ENCODE measurements at places on chromosomes 5 and 9.
A peak's percentile ranks its signal among the peaks of the same experiment; 100 is the strongest.

DNA sequence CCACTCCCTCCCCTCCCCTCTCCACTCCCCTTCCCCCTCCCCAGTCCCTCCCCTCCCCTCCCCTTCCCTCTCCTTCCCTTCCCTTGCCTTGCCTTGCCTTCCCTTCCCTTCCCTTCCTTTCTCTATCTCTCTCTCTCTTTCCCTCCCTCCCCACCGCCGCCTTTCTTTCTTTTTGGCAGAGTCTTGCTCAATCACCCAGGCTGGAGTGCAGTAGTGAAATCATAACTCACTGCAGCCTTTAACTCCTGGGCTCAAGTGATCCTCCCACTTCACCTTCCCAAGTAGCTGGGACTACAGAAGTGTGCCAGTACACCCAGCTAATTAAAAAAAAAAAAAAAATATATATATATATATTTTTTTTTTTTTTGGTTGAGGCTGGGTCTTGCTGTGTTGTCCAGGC lies 45.5 kb downstream of the IL31RA start:
- DNase-seq = no peak

DNA sequence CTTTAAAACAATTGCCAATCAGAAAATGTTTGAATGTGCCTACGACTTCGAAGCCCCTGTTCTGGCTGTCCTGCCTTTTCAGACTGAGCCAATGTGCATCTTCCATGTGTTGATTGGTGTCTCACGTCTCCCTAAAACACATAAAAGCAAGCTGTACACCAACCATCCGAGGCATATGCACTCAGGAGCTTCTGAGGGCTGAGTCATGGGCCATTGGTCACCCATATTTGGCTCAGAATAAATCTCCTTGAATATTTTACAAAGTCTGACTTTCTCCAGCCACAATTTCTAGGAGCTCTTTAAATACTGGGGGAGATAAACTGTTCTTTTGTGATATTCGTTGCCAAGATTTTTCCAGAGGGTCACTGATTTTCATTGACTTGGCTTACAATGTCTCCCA lies 53.9 kb downstream of the C9orf57 start:
- DNase-seq = no peak

DNA sequence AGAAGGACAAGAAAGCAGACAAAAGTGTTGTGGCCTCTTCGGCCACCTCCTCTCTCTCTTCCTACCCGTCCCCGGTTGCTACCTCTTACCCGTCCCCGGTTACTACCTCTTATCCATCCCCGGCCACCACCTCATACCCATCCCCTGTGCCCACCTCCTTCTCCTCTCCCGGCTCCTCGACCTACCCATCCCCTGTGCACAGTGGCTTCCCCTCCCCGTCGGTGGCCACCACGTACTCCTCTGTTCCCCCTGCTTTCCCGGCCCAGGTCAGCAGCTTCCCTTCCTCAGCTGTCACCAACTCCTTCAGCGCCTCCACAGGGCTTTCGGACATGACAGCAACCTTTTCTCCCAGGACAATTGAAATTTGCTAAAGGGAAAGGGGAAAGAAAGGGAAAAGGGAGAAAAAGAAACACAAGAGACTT lies 2.4 kb downstream of the EGR1 start:
- DNase-seq = no peak

DNA sequence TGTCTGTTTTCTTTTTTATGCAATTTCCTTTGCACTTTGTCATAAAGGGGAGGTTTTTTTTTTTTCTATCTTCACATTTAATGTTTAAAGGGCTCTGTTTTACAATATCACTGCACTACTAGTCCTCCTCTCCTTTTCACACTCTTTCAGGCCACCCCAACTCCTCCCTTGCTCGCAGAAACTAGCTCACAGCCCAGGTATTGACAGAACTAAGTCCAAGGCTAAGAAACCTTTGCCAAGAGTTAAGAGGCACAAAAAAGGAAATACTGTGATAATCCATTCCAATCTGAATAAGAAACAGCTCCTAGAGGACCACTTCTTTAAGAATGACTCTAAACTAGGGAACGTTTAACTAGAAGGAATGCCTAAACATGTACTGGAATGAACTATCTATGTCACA lies 1.1 kb upstream of the FGF10 start:
- DNase-seq = no peak

DNA sequence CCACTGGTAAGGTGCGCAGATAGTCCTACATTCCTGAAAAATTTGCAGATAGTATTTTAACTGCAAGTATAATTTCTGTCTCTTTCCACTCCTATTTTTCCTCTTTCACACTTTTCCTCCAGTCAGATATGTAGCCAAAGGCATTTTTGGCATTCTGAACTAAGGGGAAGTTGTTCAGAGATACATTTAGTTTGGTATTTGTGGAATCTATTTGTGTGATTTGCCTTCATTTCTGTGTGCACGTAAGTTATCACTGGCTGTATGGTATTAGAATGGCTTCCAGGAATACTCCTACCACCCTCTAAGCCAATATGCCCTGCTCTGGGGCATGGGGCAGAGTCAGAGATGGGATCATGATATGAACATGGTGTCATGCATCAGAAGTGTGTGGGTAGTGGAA lies 45.8 kb upstream of the GRAMD2B start:
- DNase-seq = no peak

- DNase-seq = peak; percentile 66
These were observed 1.4 kb downstream of the MARCHF3 start for GRCh38 chr5:127028822-127029457.

DNA sequence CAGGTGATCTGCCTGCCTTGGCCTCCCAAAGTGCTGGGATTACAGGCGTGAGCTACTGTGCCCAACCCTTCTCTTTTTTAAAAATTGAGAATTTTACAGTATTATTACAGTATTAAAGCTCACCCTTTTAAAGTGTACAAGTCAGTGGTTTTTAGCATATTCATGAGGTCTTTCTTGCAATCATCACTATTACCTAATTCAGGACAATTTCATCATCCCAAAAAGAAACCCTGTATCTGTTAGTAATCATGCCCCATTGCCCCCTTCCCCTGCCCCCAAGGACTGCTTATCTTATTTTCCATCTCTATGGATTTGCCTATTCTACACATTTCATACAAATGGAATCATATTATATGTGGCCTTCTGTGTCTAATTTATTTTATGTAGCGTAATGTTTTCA lies 22.6 kb upstream of the MEGF9 start:
- DNase-seq = no peak

GRCh38 chr9:132154863-132155567 lies 6.8 kb upstream of the NTNG2 start:
- DNase-seq = no peak

GRCh38 chr9:76618762-76619161 lies 145.5 kb upstream of the PCA3 start:
- DNase-seq = no peak

GRCh38 chr5:75214928-75215327 lies 21.8 kb downstream of the ANKRD31 start:
- no peak for DNase-seq

- no peak for DNase-seq
These were observed 124.4 kb upstream of the MSX2 start for GRCh38 chr5:174599992-174600391.

DNA sequence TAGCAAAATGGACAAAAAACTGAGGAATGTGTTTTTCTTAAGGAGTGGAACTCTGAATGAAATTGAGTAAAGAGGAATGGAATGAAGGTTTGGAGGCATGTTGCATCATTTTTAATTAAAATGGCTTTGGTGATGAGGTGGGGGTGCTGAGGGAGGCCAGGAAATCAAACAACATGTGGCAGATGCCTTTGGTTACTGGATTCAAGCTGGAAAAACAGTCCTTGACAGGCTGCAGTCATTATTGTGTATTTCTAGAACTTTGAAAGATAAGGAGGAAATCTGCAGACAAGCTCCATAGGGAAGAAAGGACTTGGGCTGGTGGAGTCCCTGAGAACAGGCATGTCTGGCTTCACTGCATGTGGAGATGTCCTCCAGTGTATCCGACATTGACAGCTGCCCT lies 203.5 kb upstream of the HAPLN1 start:
- no peak for DNase-seq

DNA sequence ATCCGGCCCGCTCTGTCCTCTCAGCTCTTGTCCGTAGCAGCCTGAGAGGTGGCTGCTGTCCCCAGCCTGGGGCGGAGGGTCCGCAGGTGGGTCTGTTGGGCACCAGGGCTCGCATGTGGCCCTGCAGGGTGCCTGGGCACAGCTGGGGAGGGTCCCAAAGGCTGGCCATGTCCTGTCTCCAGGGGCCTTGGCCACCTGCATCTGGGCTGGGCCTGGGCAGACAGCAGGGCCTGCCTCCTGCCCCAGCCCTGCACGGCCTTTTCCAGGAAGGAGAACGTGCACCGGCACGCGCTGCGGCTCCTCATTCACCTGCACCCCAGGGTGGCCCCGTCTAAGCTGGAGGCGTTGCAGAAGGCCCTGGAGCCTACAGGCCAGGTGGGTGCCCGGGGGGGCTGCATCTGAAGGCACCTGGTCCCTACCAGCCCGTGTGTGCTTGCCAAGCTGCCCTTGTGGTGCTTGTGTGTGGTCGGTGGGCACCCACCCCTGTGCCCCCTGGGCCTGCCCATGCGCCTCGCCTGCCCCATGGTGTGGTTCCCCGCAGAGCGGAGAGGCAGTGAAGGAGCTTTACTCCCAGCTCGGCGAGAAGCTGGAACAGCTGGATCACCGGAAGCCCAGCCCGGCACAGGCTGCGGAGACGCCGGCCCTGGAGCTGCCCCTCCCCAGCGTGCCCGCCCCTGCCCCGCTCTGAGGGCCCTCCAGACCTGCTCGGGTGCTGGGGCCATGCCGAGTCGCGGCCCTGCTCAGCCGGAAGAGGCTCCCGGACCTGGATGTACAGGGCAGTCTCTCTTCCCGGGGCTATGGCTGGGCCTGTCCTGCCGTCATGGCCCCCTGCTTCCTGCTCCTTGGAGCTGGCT lies 5.1 kb upstream of the TOR4A start:
- peak; percentile 41 for DNase-seq

GRCh38 chr5:126858441-126858840 lies 81.5 kb downstream of the LMNB1 start:
- DNase-seq = no peak

DNA sequence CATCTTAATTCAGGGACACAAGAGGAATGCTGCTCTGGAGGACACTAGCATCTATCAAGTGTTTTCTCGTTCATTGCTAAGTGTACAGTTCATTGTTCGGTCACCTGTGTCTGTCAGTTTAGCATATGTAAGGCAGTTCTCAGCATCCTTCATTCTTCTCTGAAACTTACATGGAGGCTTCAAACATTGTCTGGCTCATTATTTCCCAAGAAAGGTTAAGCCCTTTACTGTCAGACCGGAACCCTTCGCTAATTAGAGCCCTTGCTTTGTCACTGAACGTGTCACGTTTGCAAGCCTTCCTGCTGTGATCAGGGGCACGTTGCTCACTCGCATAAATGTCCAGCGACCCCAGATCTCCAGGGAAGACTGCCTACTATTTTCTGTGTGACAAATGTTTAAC lies 62.3 kb upstream of the RIOK2 start:
- DNase-seq = no peak

DNA sequence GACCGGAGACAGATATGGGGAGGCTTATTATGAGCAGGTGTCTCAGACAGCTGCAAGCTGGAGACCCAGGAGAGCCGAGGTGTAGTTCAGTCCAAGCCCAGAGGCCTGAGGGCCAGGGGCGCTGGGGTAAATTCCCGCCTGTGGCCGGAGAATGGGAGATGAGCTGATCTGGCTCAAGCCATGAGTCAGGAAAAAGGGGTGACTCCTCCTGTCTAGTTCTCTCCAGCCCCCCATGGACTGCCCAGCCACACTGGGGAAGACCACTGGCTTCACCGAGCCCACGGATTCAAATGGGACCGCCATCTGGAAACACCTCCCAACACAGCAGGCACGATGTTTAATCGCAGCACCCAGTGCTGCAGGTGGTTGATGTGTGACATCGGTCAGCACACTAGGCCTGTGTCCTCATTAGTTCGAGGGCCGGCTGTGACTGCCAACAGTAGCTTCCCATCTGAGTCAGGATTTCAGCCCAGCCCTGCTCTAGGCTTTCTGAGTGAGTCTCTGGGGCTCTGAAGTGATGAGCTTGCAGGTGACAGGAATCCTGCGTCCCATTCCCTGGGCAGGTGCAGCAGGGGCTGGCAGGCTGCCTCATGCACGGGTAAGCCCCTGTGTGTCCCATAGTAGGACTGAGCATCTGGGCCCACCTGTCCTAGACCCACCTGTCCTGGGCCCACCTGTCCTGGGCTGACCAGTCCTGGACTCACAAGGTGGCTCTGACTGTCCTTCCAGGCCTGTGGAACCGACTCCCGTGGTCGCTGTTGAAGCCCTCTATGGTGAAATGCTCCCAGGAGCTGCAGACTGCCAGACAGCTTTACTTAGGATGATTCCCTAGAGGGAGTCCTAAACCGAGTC lies 49.7 kb downstream of the AHRR start:
- DNase-seq = peak; percentile 97

- no peak for DNase-seq
These were observed 17.9 kb downstream of the HSD17B4 start for GRCh38 chr5:119470105-119470763.

DNA sequence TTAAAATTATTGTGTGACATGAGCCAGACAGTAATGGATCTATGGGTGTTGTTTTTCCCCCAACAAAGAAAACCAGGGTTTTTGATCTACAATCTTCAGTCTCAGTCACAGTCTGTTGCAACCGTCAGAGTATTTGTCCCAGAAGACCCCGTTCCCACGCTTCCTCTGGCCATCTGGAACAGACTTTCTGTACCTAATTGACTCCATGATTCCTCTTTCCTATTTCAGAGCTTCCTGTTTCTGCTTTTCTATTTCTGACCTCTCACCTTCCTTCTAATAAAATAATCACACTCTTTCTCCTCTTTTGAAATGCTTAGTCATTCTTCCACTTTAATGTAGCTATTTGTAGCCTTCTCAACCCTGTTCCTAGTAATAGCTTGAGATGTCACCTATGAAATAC lies 1044.8 kb downstream of the DTWD2 start:
- no peak for DNase-seq

GRCh38 chr5:170503990-170504596 lies at the start of gene KCNIP1:
Gene KCNIP1, plus strand, starts transcription at chr5:170504020.
- DNase-seq = no peak

GRCh38 chr5:137395011-137395755 lies 103.9 kb downstream of the SPOCK1 start:
- peak; percentile 59 for DNase-seq

GRCh38 chr5:113050721-113051382 lies 74.3 kb downstream of the DCP2 start:
- DNase-seq = no peak

DNA sequence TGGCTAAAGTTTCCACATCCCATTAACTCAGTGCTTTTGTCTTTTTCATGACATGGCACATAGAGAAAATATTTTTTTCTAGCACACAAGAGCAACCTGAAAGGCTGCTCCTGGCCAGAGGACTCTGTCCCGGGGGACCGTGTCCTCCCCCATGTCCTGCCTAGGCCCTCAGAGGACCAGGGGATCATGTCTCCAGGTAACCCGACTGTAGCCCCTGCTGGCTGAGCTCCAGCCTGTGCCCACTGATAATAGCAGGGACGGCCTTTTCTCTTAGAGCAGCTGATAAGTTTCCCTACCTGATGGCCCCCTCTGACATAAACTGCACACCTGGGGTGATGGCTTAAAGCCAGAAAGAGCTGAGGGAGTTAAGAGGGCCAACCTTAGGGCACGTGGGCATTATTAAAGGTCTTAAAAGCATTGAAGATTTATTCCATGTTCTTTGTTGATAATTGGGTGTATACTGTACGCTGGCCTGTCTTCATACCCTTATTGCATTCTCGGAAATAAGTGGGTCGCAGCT lies 5.9 kb downstream of the HDHD3 start:
- no peak for DNase-seq

Measured in SHP77 (cell line).